Fibroblast of mammary gland (primary cell): ENCODE measurements at places on chromosomes 11 and 22.
A peak's percentile ranks its signal among the peaks of the same experiment; 100 is the strongest.

DNA sequence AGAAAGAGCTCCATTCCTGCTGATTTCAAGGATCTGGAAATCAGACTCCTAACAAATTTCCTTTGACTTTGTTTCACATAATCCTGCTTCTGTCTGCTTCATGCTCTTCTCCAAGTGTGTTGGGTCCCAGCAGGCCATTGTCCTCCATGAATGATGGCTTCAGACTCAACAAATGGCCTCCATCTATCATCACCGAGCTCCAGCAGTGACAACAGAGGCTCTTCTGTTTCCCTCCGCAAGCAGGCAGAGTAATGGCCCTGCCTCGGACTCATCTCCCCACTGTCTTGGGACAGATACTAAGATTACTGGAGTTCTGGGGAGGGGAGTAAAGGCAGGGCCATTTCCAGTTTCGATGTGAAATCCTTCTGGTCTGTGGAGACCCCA is 127.3 kb downstream of the TENM4 start:
- DNase-seq = no peak

DNA sequence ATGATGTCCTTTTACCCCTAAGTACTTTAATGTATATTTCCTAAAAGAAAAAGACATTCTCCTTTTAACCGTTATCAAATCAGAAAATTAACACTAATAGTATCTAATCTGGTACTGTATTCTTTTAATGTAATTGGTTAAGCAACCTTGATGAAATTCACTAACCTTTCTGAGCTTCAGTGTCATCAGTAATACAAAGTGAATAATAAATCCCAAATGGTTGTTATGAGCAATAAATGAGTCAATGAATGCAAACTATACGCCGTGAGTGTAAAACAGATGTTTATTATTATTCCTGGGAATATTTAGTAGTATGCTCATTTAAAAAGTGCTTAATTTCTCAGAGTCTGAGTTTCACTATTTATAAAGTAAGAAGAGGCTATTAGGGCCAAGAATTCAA is 21.5 kb downstream of the UEVLD start:
- peak; percentile 79 for DNase-seq

DNA sequence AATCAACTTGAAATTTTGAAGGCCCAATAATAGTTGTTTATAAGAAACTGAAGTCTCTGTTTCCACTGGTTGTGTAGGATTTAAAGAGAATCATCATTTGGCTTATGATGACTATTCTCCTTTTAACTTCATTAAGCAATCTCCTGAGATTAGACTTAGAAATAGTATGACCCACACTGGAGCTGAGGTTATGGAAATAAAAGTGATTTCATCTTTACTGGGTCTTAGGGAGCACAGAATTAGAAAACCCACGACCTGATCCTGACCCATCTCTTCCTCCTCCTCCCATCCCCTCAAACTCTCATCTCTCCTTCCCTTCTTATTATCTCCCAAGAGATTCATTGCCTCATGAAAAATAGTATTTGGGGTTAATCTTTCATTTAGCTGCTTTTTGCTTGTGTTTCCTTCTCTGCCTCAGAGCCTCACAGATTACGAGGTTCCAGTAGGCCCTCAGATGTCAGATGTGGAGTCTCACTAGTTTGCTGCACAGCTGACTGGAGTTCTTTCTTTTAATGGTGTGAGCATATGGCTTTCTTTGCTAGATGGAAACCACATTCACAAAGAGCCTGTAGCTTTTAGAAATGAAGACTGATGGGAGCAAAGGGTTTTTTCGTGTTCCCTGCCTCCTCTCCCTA is 85.0 kb downstream of the ALX4 start:
- DNase-seq = peak; percentile 58

DNA sequence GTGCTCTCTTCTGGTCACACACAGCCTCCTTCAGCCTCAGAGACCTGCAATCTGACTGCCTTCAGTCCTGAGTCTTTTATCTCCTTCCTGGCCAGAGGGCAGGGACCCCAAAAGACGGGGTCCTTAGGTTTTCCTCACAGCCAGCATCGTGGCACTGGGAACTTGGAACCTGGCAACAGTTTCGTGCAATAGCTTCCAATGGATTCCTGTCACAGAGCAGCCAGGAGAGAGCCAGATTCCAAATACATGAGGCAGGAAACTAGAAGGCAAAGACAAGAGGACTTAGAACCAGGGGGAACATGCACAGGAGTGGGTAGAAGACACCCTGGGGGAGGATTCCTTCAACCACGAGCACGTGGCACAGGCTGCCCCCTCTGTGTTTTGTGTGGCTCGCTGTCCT is 48.6 kb downstream of the C11orf91 start:
- no peak for DNase-seq

DNA sequence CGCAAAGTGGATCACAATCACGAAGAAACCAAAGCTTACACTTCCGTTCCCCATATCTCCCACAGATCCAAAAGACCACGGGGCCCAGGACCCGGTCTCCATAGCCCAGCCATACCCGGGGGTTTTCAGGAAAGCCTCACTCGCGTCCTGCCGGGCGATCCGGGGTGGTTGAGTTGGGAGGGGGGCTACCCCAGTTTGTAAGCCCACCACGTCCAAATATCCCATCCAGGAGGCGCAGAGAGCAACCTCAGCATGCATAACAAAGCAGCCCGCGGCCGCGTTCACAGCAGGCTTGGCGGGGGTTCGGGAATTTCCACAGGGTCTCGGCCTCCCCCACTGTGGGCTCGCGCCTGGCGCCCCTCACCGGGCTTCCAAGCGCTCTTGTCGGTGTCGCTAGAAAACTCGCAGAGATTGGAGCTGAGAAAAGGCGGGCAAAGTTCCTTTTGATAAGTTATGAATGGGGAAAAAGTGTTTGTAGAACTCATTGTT is 9.5 kb downstream of the SDF2L1 start:
- no peak for DNase-seq

- no peak for DNase-seq
These were observed 21.6 kb downstream of the PPM1F start for GRCh38 chr22:21931056-21931455.

DNA sequence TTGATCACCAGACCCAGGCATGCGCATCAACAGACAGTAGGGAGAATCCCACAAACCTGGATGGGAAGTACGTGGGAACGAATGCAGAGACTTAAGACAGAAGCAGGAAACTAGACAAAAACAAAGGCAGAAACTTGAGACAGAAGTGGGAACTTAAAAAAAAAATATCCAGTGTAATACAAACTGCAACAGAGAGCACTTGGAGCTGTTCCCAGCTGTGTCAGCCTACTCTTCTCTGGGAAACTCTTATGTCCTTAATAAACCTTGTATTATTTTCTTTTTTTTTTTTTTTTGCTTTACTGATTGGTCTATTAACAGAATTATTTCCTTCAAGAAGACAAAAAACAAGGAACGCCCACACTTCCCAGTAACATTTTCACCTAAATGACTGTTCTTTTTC is 1818.1 kb upstream of the RAG2 start:
- no peak for DNase-seq

- no peak for DNase-seq
These were observed 119.1 kb upstream of the CSNK2A3 start for GRCh38 chr11:11472106-11472505.
